ENCODE measurements at places on chromosomes 12 and 14. TPM values are rescaled to one million over a fixed set of nuclear protein-coding genes. Genes with fewer than 3 reads are reported as not detected.
A peak's percentile ranks its signal among the peaks of the same experiment; 100 is the strongest.

- peaks cover 26% of the 10 kb centered on the region for H3K27me3 ChIP-seq
- peaks cover 12% of the 10 kb centered on the region for H3K4me1 ChIP-seq
These were observed 3.7 kb upstream of the AQP6 start for GRCh38 chr12:49969027-49969426.

GRCh38 chr12:20210621-20211215 lies 157.6 kb upstream of the PDE3A start:
- no peak overlapping the region for H3K27ac ChIP-seq
- no peaks in the 10 kb centered on the region for H3K4me1 ChIP-seq
- H3K27me3 ChIP-seq, result no peaks in the 10 kb centered on the region
- no peak overlapping the region for H3K4me3 ChIP-seq
- H3K36me3 ChIP-seq, result no peaks in the 10 kb centered on the region

GRCh38 chr14:51884086-51884927 lies 23.9 kb downstream of the GNG2 start:
- no peak overlapping the region for H3K4me3 ChIP-seq
- H3K36me3 ChIP-seq, result no peaks in the 10 kb centered on the region
- DNase-seq, result peak; percentile 78
- peaks cover 10% of the 10 kb centered on the region for H3K4me1 ChIP-seq

GRCh38 chr14:59175404-59175803 lies 13.1 kb upstream of the DAAM1 start:
- H3K27me3 ChIP-seq, result no peaks in the 10 kb centered on the region
- H3K36me3 ChIP-seq, result no peaks in the 10 kb centered on the region
- no peak overlapping the region for H3K4me3 ChIP-seq
- H3K27ac ChIP-seq, result no peak overlapping the region
- H3K4me1 ChIP-seq, result no peaks in the 10 kb centered on the region

DNA sequence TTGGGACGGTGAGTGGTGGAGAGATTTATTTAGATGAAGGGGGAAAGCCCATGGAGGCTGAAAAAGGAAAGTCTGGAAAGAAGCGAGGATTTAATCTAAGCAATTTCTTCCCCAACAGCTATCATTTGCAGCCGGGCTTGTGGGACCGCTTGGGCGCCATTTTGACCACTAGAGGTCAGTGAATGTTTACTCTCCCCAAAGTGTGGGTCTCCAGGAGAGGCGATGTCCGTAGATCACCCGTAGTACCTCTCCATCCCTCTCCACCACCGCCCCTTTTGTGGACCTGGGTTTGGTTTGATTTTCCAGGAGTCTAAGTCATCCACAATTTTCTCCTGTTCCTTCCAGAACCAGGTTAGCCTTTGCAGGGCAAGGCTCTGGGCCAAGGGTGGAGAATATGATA lies 91.2 kb upstream of the PARP11 start:
- DNase-seq, result peak; percentile 30
- H3K27ac ChIP-seq, result no peak overlapping the region
- H3K36me3 ChIP-seq, result no peaks in the 10 kb centered on the region
- no peak overlapping the region for H3K4me3 ChIP-seq
- H3K27me3 ChIP-seq, result no peaks in the 10 kb centered on the region
- no peaks in the 10 kb centered on the region for H3K4me1 ChIP-seq

DNA sequence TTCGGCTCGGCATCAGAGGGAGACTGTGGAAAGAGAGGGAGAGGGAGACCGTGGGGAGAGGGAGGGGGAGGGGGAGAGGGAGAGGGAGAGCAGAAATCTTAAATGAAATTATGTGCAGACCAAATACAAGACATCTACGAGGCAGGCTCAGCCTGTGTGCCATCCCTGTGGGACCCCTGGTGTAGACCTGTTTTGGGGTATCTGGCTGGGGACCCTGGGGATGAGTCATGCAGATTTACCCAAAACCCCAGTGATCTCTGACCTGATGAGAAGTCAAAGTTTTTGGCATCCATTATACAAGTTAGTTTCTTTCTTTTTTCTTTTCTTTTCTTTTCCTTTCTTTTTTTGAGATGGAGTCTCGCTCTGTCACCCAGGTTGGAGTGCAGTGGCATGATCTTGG lies 44.4 kb downstream of the ADGRD1 start:
- H3K4me3 ChIP-seq, result no peak overlapping the region
- no peak overlapping the region for H3K27ac ChIP-seq
- H3K4me1 ChIP-seq, result no peaks in the 10 kb centered on the region
- DNase-seq, result no peak
- no peaks in the 10 kb centered on the region for H3K36me3 ChIP-seq

DNA sequence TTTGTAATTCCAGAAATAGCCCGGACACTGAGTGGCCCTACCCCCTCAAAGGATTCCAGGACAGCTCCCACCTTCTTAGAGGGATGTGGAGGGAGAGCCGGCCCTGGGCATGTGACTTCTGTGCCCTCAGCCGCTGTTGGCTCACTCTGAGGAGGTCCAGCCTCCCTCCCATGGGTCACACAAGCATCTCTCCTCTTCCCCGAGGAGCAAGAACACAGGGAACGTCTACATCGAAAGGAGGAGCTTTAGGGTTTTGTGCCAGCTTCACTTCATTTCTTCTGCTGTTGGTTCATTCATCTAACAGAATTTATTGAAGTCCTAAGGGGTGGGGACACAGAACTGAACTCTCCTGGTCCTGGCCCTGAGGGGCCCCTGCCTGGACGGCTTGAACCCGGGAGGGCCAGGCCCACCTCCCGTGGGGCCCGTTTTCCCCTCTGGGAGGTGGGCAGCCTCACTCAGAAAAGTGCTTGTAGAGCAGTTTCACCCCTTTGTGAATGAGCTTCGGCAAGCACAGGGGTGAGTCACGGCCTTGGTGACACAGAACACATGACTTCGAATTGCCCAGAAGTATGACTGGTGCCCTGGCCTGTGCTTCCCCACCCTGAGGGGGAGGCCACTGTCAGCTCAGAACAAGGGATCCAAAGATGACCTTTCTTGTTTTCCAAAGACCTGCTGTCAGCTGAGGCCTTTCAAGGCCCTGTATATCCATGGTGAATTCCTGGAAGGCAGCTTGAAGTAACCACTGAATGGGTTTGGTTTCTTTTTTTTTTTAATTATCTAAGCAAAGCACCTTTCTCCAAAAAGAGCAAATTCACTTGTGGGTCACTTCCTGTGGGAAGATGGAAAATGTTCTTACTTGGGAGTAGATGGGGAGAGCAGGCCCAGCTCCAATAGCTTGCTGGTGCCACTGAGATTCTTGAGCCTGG lies 39.2 kb downstream of the NFKBIA start:
- H3K36me3 ChIP-seq, result no peaks in the 10 kb centered on the region
- H3K4me3 ChIP-seq, result no peak overlapping the region
- H3K4me1 ChIP-seq, result peaks cover 36% of the 10 kb centered on the region
- no peak for DNase-seq
- peak overlapping the region; percentile 82 for H3K27ac ChIP-seq

- no peaks in the 10 kb centered on the region for H3K27me3 ChIP-seq
- H3K4me3 ChIP-seq, result no peak overlapping the region
- no peak for DNase-seq
- H3K4me1 ChIP-seq, result peaks cover 8% of the 10 kb centered on the region
- peak overlapping the region; percentile 17 for H3K27ac ChIP-seq
These were observed 63.8 kb upstream of the ACTN1 start for GRCh38 chr14:69042787-69043444.

DNA sequence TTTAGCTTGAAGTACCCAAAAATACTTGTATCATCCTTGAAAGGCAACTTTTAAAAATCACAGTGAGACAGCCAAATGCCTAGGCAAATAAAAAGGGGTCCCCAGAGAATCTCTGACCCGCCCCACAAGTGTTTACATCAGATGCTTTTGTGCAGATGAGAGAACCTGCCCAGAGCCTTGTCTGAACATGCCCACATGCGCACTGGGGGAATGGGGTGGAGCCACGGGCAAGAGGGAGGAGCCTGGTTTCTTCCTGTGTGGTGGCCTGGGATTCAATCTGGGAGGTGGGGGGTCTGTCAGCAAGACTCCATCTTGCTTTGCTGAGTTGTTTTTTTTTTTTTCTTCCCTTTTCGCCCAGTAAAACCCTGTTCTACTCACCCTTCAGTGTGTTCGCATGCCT lies 381.7 kb upstream of the CCDC196 start:
- H3K27ac ChIP-seq, result no peak overlapping the region
- H3K4me1 ChIP-seq, result no peaks in the 10 kb centered on the region
- H3K27me3 ChIP-seq, result no peaks in the 10 kb centered on the region
- no peak for DNase-seq
- no peaks in the 10 kb centered on the region for H3K36me3 ChIP-seq

DNA sequence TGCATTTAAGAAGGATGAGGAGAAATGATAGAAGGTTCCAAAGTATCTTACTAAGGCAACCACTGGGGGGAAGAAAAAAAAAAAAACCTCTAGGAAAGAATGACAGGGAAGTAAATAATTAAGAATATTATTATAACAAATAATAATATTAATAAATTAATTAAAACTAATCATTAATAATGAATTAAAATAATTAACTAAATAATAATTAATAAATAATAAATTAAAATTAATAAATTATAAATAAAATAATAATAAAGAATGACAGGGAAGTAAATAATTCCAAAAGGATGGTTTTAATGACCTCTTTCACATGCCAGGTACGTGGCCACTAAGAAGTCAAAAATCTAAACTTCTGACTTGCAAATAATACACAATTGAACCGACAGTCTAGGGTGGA lies 9.9 kb downstream of the DBX2 start:
- H3K4me3 ChIP-seq, result no peak overlapping the region
- DNase-seq, result no peak
- no peaks in the 10 kb centered on the region for H3K4me1 ChIP-seq
- H3K27ac ChIP-seq, result no peak overlapping the region

GRCh38 chr12:102234599-102234998 lies 37.0 kb upstream of the PMCH start:
- no peak overlapping the region for H3K27ac ChIP-seq
- DNase-seq, result no peak
- H3K36me3 ChIP-seq, result no peaks in the 10 kb centered on the region
- H3K4me1 ChIP-seq, result peaks cover 7% of the 10 kb centered on the region

GRCh38 chr14:102085948-102086708 lies 716 bp downstream of the HSP90AA1 start:
- DNase-seq, result peak; percentile 75
- no peaks in the 10 kb centered on the region for H3K27me3 ChIP-seq
- peak overlapping the region; percentile 96 for H3K27ac ChIP-seq
- H3K36me3 ChIP-seq, result peaks cover 28% of the 10 kb centered on the region
- H3K4me3 ChIP-seq, result peak overlapping the region; percentile 69

TAS2R8 gene
- not detected for total RNA-seq

FOXA1 gene
- 67.2 TPM for total RNA-seq

HSPB8 gene
- total RNA-seq, result 49.1 TPM

IAPP gene
- total RNA-seq, result not detected

ISCU gene
- total RNA-seq, result 86.2 TPM
